ENCODE measurements at places on chromosomes 12 and 14. TPM values are rescaled to one million over a fixed set of nuclear protein-coding genes. Genes with fewer than 3 reads are reported as not detected.

The RPS26 gene
- total RNA-seq: 40.4 TPM

The MYO1A gene
- not detected for total RNA-seq

The CBLN3 gene
- total RNA-seq: 0.46 TPM

The SOX5 gene
- 72.9 TPM for total RNA-seq

All from diencephalon (tissue), 1 donor.